ENCODE measurements at places on chromosomes 1 and 21.
A peak's percentile ranks its signal among the peaks of the same experiment; 100 is the strongest.

GRCh38 chr1:181501612-181502011, 18.3 kb downstream of the CACNA1E start:
- no peak for DNase-seq

DNA sequence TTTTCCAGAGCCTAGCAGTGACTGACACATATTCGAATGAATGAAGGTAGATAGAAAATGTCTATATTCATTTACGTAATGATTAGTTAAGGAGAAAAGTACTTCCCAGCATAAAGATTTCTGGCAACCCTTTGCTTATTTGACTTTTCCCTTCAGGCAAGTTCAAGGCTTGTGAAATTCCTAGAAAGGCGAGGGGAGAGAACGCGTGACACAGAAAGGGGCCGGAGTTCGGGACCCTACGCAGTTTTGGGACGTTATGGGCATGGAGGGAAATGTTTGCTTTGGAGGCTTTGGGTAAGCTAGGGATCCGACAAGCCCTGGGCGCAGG, 472 bp upstream of the USP25 start:
- peak; percentile 57 for DNase-seq

GRCh38 chr1:166785987-166786386, 53.3 kb upstream of the POGK start:
- DNase-seq: no peak

GRCh38 chr1:14071581-14071980, 371.6 kb downstream of the PRDM2 start:
- peak; percentile 15 for DNase-seq

DNA sequence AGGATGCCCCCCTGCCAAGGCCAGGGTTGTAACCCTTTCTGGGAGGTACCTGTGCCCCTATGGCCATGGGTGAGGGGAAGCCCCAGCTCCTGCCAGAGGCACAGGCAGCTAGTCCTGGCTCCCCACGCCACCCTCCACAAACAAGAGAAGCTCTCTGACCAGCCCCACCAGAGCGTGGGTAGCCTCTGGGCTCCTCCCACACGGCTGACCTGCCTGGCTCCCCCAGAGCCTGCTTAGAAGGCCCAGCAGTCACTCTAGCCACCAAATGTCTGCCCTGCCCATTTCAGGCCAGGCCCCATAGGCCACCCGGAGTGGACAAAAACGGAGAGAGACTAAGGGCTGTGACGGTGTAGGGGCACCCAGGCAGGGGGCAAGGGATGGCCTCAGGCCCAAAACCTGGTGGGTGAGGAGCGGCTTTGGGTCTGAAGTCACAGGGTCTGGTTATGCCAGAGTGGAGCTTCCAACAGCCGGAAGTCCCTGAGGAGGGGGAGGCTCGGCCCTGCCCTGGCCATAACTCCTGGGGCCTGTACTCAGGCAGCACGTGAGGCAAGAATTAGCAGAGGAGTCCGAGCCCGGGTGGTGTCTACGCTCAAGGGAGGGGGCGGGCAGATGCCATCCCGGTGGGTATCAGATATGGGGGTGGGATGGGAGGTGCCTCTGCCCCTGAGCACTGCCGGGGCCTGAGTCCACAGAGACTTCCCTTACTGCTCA, 155.4 kb downstream of the CASZ1 start:
- no peak for DNase-seq

DNA sequence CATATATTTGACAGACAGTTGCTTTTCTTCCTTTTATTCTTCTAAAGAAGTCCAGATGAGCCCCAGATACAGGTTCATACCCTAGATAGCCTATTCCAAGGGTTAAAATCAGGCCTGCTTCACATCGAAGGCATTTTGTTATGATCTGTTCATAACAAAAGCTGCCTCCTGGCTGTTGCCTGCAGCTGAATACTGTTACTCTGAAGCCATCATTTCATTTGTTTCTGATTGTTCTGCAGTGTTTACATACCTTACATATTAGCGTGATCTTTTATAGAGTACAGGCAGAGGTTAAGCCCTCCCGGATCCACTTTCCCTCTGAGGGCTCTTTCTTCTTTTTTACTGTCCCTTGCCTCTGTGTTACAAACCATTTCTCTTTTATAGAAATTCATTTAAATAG, 219.0 kb upstream of the HOOK1 start:
- DNase-seq: peak; percentile 22

GRCh38 chr1:67612788-67613241, 72.2 kb upstream of the GADD45A start:
- no peak for DNase-seq

- DNase-seq: no peak
Measured at GRCh38 chr1:186678155-186678554, 2.1 kb downstream of the PTGS2 start.
